ENCODE measurements at places on chromosomes 1 and 21.

DNA sequence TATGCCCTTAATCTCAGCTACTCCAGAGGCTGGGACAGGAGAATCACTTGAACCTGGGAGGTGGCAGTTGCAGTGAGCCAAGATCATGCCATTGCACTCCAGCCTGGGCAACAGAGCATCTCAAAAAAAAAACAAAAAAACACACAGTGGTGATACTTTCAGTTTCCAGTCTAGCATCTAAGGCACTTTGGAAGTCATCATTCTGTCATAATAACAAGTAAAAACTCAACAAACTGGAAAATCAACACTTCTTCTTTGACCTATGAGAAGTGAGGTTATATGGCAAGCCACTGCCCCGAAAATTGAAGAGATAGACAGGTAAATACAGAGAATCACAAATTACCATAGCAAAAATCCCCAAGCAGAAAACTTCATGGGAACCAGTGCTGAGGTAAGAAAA is 51.9 kb downstream of the IL12RB2 start:
- H3K4me1 ChIP-seq = no peaks in the 10 kb centered on the region
- H3K36me3 ChIP-seq = no peaks in the 10 kb centered on the region
- H3K4me3 ChIP-seq = no peak overlapping the region
- no peak for DNase-seq
- H3K27ac ChIP-seq = no peak overlapping the region

DNA sequence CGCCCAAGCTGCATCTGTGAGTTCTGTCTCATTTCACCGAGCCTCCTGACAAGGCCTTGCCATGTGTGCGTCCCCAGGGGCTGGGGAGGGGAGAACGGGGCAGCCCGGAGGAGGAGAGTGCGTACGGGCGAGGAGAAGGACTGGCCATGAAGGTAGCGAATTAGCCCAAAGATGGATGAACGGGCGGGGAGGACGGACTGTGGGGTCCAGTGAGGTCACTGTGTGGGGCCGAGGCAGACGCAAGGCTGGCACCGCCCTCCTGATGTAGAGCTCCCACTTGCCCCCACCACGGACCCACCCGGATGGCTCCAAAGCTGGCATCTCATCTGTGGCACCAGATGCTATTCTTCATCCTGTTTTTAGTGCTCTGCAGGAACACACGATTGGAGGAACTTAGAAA is 330.4 kb downstream of the AJAP1 start:
- H3K27me3 ChIP-seq = no peaks in the 10 kb centered on the region
- DNase-seq = no peak
- H3K36me3 ChIP-seq = no peaks in the 10 kb centered on the region
- H3K4me3 ChIP-seq = no peak overlapping the region
- H3K27ac ChIP-seq = no peak overlapping the region

- no peak overlapping the region for H3K27ac ChIP-seq
- H3K36me3 ChIP-seq = no peaks in the 10 kb centered on the region
- no peak for DNase-seq
- no peaks in the 10 kb centered on the region for H3K27me3 ChIP-seq
- no peak overlapping the region for H3K4me3 ChIP-seq
These were observed 311.1 kb downstream of the AJAP1 start for GRCh38 chr1:4965346-4966075.

GRCh38 chr1:150905301-150905700 is 18.4 kb downstream of the CTXND2 start:
- no peaks in the 10 kb centered on the region for H3K36me3 ChIP-seq
- no peaks in the 10 kb centered on the region for H3K4me1 ChIP-seq
- no peak overlapping the region for H3K27ac ChIP-seq
- no peak overlapping the region for H3K4me3 ChIP-seq
- no peaks in the 10 kb centered on the region for H3K27me3 ChIP-seq

All from small intestine (tissue), 16 donors.